ENCODE measurements at places on chromosomes 7 and 10. TPM values are rescaled to one million over a fixed set of nuclear protein-coding genes. Genes with fewer than 3 reads are reported as not detected.

- DNase-seq, result no peak
Measured at GRCh38 chr7:125773113-125773785, 843.6 kb upstream of the POT1 start.

The MTERF1 gene
- total RNA-seq, result 19.5 TPM

DNA sequence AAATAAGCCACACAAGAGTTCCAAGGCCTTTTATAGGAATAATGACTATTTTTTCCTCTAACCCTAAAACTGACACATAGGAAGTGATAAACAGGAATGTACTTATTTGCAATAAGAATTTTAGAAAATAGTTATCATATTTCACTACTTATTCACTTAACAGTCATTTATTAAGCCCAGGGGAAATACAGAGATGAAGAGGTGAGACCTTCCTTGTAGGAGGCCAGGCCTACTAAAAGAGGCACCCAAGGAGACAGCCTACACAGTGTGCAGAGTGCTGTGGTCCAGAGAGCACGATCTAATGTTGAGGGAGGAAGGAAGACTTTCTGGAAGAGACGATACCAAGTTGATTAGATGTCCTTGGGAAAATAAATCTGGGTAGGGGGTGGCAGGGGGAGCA is 45.0 kb upstream of the PPP1R3C start:
- DNase-seq, result no peak

DNA sequence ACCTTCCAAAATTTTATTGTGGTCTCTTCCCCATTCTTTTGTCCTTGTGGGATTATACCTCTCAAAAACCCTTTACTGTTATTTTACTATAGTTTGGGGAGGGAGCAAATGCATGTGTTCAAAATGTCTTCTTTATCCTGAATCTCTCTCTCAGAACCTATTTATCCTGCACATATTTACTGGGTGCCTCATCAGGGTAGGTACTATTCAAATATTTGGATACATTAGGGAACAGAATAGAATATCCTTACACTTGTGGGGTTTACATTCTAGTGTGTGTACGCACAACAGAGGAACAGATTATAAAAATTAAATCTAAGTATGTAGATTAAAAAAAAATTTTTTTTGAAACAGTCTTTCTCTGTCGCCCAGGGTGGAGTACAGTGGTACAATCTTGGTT is 48.6 kb downstream of the SCD start:
- DNase-seq, result no peak

- no peak for DNase-seq
Measured at GRCh38 chr7:98372993-98373392, 27.9 kb downstream of the BAIAP2L1 start.

DNA sequence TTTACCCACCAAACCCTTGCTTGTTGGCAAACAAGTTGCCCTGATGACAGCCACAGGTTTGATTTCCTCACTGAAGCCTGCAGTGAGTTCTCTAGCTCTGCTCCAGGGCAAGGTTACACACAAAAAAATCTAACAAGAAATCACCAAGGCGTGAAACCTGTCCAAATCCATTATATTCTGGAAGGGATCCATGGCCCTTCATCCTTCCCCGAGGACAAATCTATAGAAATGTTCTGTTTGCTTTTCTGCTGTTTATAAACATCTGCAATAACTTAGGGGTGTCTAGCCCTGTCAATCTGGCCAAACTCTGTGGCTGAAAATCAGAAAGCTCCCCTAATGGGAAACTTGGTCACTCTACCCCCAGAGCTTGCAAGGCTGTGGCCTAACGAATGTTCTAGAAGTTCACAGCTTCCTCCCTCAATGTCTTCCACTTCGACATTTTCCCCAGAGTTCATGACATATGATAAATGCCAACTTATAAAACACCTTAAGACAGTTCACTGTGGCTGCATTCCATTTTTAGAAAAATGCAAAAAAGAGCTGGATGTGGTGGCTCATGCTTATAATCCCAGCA is 164.5 kb downstream of the PRPF18 start:
- DNase-seq, result no peak

GRCh38 chr7:45715471-45716352 is 141.5 kb downstream of the ADCY1 start:
- DNase-seq, result no peak

GRCh38 chr7:150742286-150742968 is 5.2 kb downstream of the GIMAP5 start:
- DNase-seq, result no peak

DNA sequence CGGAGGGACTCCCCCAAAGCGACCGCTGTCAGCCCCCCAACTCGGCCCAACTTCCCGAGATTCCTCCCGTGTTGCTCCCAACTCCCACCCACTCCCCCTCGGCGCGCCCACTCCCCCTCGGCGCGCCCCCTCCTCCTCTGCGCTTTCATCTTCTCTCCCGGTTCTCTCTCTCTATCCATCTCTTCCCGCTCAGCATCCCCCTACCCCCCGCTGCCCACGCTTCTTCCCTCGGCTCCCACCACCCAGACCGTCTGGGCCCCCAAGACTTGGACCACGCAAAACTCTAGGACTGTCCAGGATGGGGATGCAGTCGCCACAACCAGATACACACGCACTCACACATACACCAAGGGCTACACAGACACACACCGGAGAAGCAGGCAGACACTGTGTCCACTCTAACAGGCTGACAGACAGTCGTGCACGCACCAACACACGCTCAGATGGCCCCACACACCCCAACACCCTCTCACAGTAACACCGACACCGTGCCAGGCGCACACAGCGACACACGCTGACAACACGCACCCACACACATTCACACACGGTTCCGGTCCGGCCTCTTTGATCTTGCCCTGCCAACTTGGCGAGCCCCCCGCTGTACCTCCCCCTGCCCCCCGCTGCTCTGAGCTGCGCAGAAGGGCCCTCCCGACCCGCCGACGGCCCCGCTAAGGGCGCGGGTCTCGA is 1.1 kb downstream of the GRID1 start:
- DNase-seq, result no peak

The KIAA1549 gene
- total RNA-seq, result 43.1 TPM

DNA sequence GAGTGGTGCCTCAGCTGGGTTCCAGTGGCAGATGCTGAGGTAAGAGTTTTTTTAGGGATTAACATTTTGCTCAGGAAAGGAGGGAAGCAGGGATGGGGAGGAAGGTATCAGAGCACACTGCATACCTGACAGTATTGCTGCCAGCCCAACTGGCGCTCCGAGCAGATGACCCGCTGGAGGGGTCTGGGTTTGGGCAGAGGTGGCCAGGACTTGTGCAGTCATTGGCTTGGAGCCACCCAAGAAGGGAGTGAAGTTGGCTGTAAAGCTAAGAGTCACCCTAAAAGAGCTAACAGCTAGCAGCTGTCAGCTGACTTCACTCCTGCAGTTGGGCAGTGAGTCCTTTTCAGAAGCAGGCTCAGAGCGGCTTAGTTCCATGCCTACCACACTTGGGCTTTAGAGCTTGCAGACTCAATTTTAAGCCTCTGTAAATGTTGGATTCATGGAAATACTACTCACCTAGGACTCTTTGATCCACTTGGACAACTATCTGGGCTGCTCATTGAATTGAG is 5.8 kb upstream of the ARHGAP22 start:
- DNase-seq, result no peak

- no peak for DNase-seq
Measured at GRCh38 chr7:96269246-96269994, 52.5 kb downstream of the SLC25A13 start.

GRCh38 chr7:117548035-117548434 is 68.2 kb downstream of the CFTR start:
- no peak for DNase-seq

DNA sequence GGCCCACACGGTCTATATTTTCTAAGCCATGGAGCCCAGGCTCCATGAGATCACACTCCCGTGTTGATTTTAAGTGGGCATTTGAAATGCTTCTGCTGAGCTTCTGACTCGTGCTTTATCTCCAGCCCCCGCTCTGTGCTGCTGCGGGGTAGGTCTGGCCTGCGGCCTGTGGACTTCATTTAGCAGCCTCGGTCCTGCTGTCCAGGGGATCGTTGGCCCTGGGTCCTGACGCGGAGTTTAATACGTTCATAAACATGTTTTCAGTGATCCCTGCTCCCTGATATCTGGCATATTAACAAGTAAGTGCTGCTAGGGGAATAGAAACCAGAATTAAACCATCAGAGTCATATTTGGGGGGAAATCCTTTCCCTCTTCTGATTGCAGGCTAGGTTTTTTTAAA is 540.3 kb upstream of the MGMT start:
- no peak for DNase-seq

- no peak for DNase-seq
Measured at GRCh38 chr10:122225330-122225729, 45.8 kb upstream of the BTBD16 start.

- no peak for DNase-seq
Measured at GRCh38 chr7:159049266-159050025, 95.2 kb downstream of the VIPR2 start.

DNA sequence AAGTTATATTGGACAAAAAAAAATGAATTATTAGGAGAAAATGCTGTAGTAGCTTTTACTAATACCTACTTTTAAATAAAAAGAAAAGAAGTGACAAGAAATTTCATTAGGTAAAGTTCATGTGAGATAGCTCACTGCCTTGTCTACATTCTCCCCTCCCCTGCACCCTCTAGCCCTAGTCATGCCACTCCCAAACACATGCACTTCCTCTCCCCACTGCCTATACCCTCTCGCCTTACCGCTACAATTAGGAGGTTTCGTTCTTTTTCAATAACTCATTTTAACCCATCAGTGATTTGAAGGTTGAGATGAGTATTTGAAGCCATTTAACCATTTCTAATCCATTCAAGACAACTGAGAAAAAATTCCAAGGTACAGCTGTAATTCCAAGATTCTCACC is 75.3 kb downstream of the HIBADH start:
- DNase-seq, result no peak

- no peak for DNase-seq
Measured at GRCh38 chr10:124551755-124552154, 90.1 kb downstream of the LHPP start.

GRCh38 chr10:103668351-103669242 is 175.1 kb downstream of the NEURL1 start:
- DNase-seq, result no peak

DNA sequence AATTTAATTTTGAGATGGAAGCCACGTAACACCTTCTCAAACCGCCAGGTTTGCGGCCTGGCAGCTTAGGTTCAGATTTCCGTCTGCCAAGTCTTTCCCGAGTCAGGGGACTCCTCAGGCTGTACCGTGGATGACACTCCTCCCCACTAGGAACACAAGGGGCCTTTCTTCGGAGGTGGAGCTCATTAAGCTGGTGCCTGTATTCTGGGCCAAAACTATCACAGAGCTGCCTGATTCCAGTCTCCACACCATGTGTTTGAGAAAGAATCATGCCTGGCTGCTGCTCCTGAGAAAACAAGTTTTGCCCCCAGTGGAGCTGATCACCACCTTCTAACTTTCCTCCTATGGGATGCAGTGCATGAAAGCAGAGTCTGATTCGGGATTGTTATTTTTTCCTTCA is 44.8 kb downstream of the TMEM209 start:
- DNase-seq, result no peak

GRCh38 chr10:50400694-50401093 is 149.4 kb upstream of the ASAH2 start:
- DNase-seq, result no peak

- DNase-seq, result peak; percentile 55
Measured at GRCh38 chr10:48289501-48290238, 15.2 kb upstream of the FRMPD2 start.

The DGKB gene
- 0.74 TPM for total RNA-seq

GRCh38 chr7:116324582-116324981 is 114.2 kb downstream of the TES start:
- no peak for DNase-seq

The PLXNA4 gene
- 0.38 TPM for total RNA-seq

The MCM10 gene
- total RNA-seq, result 20.2 TPM

GRCh38 chr10:114642729-114643128 is 15.3 kb downstream of the ABLIM1 start:
- no peak for DNase-seq

DNA sequence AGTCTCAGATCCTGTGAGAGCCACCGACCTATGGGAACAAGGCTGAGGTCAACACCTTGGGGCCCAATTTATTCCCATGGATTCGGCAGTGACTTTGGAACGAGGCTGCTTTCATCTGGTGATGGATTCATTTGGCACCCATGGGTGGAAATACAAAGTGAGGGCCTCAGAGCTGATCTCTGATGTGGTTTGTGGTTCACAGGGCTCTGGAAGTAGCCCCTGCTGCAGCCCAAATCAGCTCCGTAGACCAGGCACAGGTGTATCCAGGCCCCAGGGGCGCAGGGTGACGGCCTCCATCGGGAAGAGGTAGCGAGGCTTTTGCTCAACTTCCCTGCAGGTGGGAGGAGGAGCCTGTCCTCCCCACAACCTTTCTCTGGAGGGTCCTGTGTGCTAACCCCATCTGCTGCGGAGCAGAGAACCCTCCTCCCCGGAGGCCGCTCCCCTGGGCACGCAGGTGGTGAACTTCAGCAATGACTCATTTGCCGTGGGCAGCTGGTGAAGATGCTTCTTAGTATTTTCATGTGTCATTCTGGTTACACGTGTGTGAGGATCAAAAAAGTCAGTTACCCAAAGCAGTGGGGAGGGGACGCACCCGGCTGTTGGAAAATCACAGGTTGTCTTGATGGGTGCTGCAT is 7.5 kb upstream of the JAKMIP3 start:
- no peak for DNase-seq

The FKBP9 gene
- 86.4 TPM for total RNA-seq

The NRCAM gene
- 19.9 TPM for total RNA-seq

- DNase-seq, result no peak
Measured at GRCh38 chr7:133629701-133630100, 376.8 kb downstream of the EXOC4 start.

The SNX10 gene
- 9.2 TPM for total RNA-seq

The CAV2 gene
- total RNA-seq, result 9.4 TPM

The AS3MT gene
- total RNA-seq, result 26.9 TPM

GRCh38 chr10:106500925-106501525 is 663.5 kb downstream of the SORCS1 start:
- DNase-seq, result no peak

DNA sequence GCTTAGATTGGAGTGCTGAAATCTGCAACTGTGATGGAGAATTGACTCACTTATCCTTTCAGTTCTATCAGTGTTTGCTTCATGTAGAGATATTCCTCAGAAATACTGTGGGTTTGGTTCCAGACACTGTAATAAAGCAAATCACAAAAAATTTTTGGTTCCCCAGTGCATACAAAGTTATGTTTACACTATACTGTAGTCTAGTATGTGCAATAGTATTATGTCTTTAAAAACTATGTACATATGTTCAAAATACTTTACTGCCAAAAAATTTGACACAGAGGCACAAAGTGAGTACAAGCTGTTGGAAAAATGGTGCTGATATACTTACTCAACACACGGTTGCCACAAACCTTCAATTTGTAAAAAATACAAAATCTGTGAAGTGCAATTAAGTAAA is 112.5 kb downstream of the EPC1 start:
- no peak for DNase-seq

DNA sequence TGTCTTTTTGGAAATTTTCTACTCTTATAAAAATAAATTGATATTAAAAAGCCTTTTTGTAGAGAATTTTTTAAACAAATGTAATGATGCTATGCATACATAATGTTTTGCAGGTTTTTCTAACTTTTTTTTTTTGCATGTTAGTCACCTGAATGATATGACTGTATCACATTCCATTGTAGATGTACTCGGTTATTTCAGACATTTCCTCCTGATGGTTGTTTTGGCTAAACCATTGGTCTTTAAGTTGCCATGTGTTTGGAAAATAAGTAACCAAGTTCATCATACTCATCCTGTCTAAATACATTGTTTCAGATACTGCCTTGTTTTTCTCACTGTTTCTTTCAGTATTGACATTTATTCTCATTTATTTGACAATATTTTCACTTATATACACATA is 25.8 kb downstream of the NHLRC2 start:
- no peak for DNase-seq

GRCh38 chr7:154167807-154168206 is 115.6 kb downstream of the DPP6 start:
- DNase-seq, result no peak

- no peak for DNase-seq
Measured at GRCh38 chr10:78140066-78140630, 106.5 kb downstream of the RPS24 start.

The GRM3 gene
- total RNA-seq, result 1.4 TPM

All from progenitor cell of endocrine pancreas (in vitro differentiated cells).